IPS DF 6.9 (cell line): ENCODE measurements at places on chromosomes 6 and 20.

- DNase-seq = no peak
Observed at GRCh38 chr20:16740365-16741072, 7.6 kb upstream of the OTOR start.

DNA sequence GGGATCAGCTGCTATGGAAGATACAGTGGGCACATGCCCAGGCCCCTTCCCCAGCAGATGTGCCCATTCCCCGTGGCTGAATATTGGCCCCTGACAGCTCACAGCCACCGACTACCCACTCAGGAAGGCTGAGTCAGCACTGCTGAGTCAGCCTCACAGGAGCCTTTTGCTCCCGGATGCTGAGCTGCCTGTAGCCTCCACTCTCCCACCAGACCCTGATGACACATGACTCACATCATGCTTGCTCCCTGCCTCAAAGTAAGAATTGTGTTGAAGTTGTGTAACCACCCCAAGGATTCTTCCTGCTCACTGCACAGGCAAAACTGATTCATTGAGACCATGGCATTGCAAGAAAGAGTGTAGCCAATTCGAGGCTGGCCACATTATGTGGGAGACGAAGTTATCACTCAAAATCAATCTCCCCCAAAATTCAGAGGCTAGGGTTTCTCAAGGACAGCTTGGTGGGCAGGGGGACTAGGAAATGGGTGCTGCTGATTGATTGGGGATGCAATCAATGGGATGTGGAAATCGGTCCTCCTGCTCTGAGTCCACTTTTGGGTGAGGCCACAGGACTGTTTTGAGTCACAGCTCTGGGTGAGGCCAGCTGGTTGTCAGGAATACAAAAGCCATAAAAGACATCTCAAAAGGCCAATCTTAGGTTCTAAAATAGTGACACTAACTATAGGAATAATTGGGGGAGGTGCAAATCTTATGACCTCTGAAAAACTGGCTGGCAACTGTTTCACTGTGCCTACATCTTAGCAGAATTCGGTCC lies 556.6 kb upstream of the CDH4 start:
- no peak for DNase-seq

DNA sequence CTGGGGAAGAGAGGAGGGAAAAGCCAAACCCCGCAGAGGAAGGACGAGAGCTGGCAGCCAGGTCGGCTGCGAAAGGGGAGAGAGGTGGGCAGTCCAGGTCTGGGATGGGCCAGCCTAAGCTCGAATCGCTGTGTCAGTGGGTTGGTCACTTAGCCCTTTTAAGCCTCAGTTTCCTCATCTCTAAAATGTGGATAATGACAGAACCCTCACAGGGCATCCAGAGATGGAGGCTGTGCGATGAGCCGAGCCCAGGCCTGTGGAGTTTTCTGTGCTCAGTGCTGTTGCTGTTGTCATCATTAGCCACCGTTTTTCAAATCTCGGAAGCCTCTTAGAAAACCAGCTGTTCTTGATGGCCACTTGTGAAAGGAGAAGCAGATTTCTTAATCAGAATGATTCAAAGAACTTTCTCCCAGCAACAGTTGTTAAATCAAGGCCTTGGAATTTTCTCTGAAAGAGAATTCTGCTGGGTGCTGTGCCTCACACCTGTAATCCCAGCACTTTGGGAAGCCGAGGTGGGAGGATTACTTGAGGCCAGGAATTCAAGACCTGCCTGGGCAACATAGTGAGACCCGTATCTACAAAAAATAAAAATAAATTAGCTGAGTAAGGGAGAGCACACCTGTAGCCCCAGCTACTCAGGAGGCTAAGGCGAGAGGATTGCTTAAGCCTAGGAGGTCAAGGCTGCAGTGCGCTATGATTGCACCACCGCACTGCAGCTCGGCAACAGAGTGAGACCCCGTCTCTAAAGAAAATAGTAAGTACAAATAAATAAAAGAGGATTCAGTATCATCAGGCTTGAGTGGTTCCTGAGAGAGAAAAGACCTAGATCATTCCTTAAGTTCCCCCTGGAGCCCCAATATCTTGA lies 46.3 kb upstream of the ENTPD6 start:
- DNase-seq = no peak

DNA sequence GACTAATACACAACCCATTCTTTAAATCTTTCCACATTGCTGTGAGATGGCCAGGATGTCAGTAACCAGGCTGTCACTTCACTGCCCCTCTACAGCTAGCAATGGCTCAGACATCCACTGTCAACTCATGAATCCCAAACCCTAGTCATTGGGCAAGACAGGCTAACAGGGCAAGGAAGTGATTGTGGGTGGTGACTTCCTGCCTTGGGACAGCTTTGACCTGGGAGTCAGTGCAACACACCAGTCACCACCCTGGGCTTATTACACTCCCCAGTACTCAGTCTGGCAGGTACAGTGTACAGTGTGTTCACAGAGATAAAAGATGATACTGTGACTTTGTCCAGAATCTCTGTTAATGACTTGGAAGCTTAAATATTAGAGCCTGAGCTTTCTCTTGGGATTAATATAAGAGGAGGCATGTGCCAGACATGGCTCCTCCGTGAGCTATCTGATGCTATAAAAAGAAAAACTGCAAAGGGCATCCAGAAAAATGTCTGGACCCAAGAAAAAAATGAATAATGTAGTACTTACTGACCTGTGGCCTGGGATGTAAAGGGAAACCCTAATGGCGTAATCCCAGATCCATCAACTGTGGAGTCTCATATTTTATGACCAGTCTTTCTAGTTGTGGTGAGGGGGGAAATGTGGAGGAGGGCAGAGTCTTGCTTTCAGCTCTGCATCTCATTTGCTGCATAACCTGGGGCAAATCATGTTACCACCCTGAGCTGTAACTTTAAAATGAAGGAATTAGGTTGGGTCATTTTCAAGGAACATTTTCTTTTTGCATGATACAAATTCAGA lies 244.4 kb downstream of the SLC24A3 start:
- no peak for DNase-seq

- no peak for DNase-seq
Observed at GRCh38 chr6:149939909-149940671, 1.7 kb upstream of the ULBP2 start.

DNA sequence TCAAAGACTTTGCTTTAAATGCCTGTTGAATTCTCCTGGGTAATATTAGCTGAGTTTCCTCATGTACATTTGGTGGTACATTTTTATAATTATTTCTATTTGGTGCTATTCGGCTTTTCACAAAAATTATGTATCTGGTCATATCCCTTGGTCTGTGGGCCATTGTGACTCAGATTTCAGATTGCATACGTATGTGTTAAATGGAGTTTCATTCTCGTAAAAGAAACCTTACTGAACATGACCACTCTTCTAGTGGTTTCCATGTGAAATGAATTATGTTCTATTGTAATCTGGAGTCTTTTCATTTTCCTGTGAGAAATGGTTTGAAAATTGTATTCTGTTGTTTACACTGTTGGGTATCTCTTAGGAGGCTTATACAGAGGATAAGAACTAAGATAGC lies 386.2 kb upstream of the FLRT3 start:
- DNase-seq = no peak

GRCh38 chr6:143605906-143606521 lies 71.8 kb upstream of the PHACTR2 start:
- no peak for DNase-seq

DNA sequence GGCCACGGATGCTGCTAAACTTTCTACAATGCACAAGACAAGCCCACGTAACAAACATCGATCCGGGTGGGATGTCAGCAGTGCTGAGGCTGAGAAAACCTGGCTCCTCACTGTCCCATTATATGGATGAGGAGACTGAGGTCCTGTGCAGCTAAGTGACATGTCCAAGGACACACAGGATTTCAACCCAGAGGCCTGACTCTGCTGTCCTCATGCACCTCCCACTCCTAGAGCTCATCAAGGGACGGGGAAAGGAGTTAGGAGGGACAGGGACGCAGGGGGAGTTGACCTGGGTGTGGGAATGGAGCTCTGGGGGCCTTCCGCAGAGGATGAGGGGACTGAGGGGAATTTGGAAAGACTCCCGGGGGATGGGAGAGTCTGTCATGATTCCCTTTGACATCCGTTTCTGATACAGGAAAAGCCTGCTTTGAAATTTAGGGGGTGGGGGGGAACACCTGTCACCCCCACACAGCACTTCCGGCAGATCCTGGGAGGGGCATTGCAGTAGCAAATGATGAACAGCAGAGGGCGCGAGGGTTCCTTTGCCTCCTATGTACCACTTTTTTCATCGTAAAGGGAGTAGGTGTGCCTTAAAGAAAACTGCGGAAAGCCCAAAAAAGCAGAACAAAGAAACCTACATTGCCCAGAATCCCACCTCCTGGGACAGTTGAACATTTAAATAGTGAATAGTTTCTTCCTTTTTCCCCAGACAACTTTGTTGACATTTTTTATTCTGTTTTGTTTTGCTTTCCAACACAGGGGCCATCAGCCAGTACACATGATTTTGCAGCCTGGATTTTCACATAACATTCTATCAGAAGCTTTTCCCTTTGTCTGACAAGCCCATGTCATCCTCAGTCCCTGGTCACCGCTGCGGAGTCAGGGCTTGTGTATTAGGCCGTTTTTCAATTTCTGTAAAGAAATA lies 48.6 kb downstream of the SLC2A10 start:
- DNase-seq = no peak

- no peak for DNase-seq
Observed at GRCh38 chr6:149484733-149485700, at the start of gene ZC3H12D. TSS of gene ZC3H12D (minus strand) at chr6:149485014. CDS start at chr6:149474543, 10,471 bp downstream.

DNA sequence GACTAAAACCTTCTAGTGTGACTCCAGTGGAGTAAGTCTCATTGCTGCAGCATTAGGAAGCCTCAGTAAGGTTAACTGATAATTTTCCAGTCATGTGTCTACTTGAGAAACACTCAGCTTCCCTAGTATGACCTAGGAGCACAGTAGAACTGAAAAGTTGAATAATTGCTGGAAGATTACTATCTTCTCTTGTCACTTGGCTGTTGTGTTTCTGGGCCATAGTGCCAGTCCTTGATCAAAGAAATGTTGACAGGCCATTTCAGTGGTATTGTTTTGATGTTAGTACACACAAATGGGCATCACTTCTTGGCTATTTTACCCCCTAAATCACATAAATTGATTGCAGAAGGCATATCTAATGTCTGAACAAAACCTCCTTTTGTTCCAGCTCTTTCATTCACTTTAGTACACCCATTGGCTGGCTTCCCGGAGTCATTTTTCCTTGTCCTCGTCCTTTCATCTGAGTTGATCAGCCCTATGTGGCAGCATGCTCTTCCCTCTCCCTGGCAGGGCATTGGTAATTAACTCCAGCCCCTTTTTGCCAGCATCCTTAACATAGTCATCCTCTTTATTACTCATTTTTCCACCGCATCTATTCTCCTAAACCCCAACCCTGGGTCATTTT lies 6.0 kb downstream of the ENPP3 start:
- DNase-seq = no peak

DNA sequence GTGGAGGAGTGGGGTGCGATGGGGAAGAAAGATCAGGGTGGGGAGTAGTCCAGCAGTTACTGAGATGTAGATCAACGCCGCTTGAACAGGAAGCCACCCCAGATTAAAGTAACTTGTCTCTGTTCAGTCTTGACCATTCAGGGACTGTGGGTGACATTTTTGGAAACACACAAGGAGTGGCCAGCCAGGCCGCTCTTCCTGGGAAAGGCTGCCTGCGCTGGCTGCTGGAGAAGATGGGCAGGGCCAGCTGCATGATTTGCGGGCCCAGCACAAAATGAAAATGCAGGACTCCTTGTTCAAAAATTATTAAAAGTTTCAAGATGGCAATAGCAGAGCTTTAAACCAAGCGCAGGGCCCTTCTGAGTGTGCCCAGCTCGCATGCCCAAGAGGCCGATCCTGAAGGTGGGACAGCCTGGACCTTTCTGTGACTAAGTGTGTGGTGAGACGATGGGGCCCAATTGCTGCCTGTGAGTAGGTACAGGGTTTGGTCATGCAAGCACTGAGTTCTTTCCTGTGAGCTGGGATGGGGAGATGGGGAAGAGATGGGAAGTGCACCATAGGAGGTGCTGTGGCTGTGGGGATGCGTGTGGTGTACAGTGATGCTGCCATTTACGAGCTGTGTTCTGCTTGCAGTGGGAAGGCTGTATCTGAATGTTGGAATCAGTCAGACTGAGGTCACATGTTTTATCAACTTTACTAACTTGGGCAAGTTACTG lies 51.3 kb downstream of the DAAM2 start:
- no peak for DNase-seq

GRCh38 chr6:160895562-160895961 lies 96.0 kb upstream of the MAP3K4 start:
- no peak for DNase-seq

DNA sequence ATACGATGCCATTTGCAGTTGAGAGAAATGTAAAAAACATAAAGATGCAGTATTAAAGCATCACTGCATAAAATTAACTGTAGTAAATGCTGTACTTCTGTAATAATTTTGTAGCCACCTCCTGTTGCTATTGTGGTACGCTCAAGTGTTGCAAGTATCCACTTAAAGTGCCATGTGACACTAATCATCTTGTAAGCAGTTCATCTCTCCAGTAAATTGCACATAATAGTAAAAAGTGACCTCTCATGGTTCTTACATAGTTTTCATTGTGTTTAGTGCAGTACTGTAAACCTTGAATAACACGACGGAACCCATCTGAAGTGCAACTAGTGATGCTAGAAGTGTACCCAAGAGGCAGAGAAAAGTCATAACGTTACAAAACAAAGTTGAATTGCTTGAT lies 190.1 kb upstream of the VGLL2 start:
- no peak for DNase-seq

GRCh38 chr6:51466427-51466826 lies 621.0 kb downstream of the PKHD1 start:
- DNase-seq = no peak

DNA sequence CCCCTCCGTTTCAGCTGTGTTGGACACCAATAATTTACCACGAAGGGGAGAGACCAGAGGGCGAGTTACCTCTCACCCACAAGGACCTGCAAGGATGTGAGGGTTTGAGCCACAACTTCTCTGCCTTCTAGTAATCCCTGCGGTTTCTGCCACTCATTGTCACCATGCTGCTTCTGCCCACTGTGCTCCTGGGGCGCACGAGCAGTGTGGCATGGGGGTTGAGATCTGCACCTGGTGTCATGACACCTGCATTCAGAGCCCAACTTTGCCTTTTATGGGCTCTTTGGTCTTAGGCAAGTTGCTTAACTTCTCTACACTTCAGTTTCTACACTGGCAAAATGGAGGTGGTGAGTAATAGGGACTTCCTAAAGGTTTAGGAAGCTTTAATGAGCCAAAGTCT lies 84.9 kb downstream of the SOBP start:
- DNase-seq = no peak

- no peak for DNase-seq
Observed at GRCh38 chr6:90209527-90209926, 87.1 kb downstream of the BACH2 start.
